HTR-8/SVneo (cell line): ENCODE measurements at places on chromosomes 3 and 15.

GRCh38 chr3:19190126-19190525 is 41.8 kb downstream of the KCNH8 start:
- DNase-seq = no peak

DNA sequence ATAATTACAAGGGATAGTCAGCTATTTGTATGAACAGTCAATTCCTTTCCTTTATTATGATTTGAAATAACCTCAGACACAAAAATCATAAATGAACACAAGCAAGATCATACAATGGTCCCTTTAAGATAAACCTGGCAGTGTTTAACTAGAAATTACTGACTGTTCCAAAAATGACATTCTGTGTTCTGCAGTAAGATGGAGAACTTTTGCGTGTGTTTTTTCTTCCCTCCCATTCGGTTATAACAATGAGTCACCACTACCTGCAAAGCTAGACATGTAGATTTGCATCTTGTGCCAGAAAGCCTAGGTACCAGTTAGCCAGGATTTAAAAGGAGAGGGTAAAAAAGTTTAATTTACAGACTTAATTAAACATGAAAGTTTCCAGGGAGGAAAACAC is 248.2 kb upstream of the ADAMTS9 start:
- no peak for DNase-seq

DNA sequence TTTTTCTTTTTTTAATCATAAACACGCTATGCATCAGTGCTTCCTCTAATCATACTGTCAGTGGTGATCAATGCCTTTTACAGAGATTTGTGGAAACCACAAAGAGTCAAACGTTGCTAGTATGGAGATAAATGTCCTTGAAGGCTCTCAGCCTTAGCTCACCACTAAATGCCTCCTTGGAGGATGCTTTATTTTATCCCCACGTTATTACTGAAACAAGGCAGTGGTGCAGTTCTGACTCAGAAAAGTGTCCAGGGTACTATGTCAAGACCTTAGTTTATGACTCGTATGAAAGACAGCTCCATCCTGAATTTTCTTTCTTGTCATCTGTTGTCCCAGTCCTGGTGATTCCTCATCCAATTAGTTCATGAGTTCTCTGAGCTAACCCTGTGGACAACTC is 1146.7 kb downstream of the IGSF11 start:
- no peak for DNase-seq

DNA sequence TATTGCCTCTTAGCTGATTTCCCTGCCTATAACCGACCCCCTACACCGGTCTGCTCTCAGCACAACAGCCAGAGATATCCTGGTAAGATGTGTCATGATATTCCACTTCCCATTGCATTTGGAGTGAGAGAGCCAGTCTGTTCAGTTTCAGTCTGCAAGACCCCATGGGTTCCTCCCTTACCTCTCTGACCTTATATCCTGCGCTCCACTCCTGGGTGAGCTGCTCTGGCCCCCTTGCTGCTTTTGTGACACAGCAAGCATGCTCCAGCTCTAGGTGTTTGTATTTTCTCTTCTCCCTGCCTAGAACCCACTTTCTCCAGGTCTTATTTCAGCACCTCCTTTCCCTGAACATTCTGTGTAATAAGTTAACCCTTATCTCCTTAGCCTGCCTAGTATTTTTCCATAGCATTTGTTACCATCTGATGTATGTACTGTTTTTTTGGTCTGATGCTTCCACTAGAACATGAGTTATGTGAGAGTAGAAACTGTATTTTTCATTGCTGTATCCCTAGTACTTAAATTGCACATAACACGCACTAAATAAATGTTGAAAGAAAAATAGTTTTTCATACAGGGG is 44.2 kb downstream of the CMTM8 start:
- no peak for DNase-seq

DNA sequence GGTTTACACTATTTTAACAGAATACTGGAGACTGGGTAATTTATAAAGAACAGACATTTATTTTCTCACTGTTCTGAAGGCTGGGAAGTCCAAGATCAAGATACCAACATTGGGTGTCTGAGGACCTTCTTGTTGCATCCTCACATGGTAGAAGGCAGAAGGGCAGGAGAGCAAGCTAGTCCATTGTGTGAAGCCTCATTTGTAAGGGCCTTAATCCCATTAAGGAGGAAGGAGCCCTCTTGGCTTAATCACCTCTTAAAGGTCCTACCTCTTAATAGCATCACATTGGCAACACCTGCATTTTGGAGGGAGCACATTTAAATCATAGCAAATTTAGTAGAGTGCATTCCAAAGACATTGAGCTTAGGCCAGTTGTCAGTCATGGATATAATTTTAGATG is 26.2 kb downstream of the UBE2Q2 start:
- DNase-seq = no peak

GRCh38 chr15:73287019-73287418 is 81.7 kb downstream of the HCN4 start:
- no peak for DNase-seq
